ENCODE measurements at places on chromosomes 7 and 10. TPM values are rescaled to one million over a fixed set of nuclear protein-coding genes. Genes with fewer than 3 reads are reported as not detected.

ERVW-1 gene
- polyA plus RNA-seq, result 0.76 TPM

FAM131B gene
- 5.8 TPM for polyA plus RNA-seq

OPN1SW gene
- polyA plus RNA-seq, result 0.18 TPM

GRM3 gene
- polyA plus RNA-seq, result 0.16 TPM

GNAT3 gene
- polyA plus RNA-seq, result 0.57 TPM

TMEM184A gene
- polyA plus RNA-seq, result 58.6 TPM

GPR15LG gene
- polyA plus RNA-seq, result 1.4 TPM

PKD1L1 gene
- 1.0 TPM for polyA plus RNA-seq

DNA sequence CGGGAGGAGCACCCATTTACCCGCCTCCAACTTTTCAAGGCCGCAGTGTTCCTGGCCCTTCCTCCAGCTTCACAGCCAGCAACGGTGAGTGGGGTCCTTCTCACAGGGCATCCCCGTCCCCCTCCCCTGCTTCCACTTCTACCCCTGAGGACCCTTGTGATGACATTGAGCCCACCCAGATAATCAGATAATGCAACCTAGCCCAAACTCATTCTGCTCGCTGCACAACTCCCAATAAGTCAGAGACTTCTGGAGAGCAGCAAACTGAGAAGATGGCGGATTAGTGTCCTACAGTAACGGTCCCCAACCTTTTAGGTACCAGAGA, 74.5 kb downstream of the OAT start:
- H3K4me1 ChIP-seq, result peaks cover 3% of the 10 kb centered on the region
- H3K4me3 ChIP-seq, result no peak overlapping the region
- H3K27ac ChIP-seq, result no peak overlapping the region

DNA sequence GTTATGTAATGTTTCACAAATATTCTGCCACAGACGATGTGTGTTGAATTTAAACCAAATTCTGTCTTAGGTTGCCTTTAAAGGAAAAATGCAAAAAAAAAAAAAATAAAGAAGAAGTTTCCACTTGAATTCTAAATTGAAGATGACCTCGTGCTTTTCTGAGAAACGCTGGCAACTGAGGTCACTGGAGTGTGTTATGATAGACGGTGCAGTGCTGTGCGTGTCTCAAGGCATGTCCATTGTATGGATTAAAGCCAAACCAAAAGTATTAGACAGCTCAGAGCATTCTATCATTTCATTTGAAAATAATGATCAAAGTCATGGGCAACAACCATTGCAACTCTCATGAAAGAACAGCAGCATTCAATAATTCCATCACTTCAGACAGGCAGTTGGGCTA, 483.9 kb downstream of the GRM8 start:
- no peak overlapping the region for H3K4me3 ChIP-seq
- no peak for DNase-seq
- H3K27me3 ChIP-seq, result no peaks in the 10 kb centered on the region
- H3K4me1 ChIP-seq, result no peaks in the 10 kb centered on the region

GRCh38 chr7:22252936-22253536, 103.9 kb downstream of the RAPGEF5 start:
- no peak overlapping the region for H3K4me3 ChIP-seq
- no peaks in the 10 kb centered on the region for H3K27me3 ChIP-seq
- H3K27ac ChIP-seq, result no peak overlapping the region
- H3K4me1 ChIP-seq, result peaks cover 7% of the 10 kb centered on the region
- H3K36me3 ChIP-seq, result peaks cover 8% of the 10 kb centered on the region

DNA sequence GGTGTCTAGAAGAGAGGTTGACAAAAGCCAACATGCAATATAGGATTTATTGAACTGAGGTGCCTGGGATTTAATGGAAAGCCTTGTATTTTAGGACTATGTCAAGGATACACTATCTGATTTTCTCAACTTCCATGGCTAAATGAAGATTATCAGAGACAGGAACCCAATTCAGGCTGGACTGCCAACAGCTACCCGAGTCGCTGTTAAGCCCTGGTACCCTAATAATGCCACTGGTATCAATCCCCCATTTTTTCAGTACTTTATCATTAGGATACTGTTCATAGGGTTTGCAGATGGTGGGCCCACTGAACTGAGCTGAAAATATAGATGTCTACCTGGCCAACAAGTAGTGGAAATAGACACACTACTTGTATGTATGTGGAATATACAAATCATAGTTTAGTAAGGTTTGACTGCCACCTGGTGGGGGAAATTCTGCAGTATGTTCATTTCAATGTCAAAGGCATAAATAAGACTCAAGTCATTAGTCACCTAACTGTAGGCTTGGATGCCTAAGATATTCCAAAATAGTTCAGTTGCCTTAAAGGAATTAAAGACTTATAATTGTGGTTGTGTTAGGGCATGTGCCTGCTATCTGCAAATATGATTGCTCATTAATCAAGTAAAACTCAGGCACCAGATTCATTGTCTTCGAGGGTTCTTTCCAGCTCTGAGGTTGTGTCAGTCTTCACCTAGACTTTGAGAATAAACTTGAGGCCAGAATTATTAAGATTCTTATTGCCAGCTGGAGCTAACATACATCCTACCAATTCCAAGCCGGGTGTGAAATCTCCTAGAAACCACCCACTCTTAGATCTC, 34.1 kb upstream of the NOBOX start:
- no peak overlapping the region for H3K27ac ChIP-seq
- no peak overlapping the region for H3K4me3 ChIP-seq
- H3K4me1 ChIP-seq, result no peaks in the 10 kb centered on the region
- no peaks in the 10 kb centered on the region for H3K27me3 ChIP-seq
- DNase-seq, result peak; percentile 52

GRCh38 chr10:117699436-117700075, 157.0 kb downstream of the EMX2 start:
- no peak for DNase-seq
- H3K4me1 ChIP-seq, result no peaks in the 10 kb centered on the region
- no peak overlapping the region for H3K4me3 ChIP-seq
- H3K27me3 ChIP-seq, result peaks cover 4% of the 10 kb centered on the region
- no peak overlapping the region for H3K27ac ChIP-seq

GRCh38 chr7:142581341-142581740, 167.9 kb upstream of the PRSS1 start:
- no peak for DNase-seq
- H3K27ac ChIP-seq, result no peak overlapping the region
- no peaks in the 10 kb centered on the region for H3K27me3 ChIP-seq
- H3K4me1 ChIP-seq, result no peaks in the 10 kb centered on the region
- H3K36me3 ChIP-seq, result no peaks in the 10 kb centered on the region
- H3K4me3 ChIP-seq, result no peak overlapping the region

DNA sequence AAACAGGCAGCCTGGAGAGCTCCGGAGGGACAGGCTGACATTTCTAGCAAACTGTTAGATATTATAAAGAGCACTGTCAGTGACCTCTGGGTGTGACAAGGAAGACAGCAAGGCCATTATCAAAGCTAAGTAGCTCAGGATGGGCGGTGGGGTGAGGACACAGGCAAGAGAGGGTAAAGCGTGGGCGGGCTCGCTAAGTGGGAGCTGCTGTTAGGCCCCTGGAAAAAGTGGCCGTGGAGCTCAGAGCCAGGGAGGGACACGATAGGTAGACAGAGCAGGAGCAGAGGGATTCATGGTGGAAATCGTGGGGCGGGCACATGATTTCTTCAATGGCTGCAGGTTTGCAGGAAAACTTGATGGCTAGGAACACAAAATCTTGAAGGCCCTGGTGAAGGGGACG, 51.4 kb upstream of the NPS start:
- DNase-seq, result no peak
- H3K4me1 ChIP-seq, result no peaks in the 10 kb centered on the region

DNA sequence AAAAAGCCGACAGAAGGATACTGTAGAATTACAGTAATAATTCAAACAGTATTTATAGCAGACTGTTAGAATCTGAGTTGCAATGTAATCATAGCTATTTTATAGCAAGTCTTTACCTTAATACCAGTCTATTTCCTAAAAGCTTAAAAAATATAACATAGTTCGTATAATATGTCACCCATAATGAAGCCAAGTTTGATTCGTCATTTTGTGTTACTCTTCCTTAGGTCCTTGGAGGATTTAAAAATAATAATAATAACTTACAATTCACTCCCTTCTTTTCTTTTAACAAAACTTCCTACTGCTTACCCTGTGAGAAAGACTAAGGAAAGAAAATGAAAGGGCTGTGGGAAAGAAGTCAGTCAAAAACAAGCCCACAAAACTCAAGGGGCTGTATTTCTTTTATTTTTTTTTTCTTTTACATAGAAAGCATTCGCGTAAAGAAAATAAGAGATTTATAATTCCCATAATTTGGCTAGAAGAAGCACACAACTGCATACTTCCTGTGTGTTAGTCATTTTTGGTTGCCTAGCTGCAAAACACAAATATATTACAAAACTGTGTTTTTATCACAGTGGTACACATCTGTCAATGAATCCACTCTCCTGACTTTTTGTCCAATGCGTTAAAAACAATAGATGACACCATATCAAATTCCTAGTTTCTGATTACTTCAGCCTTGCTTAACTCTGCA, 187.2 kb upstream of the CELF2 start:
- no peaks in the 10 kb centered on the region for H3K27me3 ChIP-seq
- H3K4me3 ChIP-seq, result no peak overlapping the region
- H3K27ac ChIP-seq, result peak overlapping the region; percentile 5
- H3K36me3 ChIP-seq, result no peaks in the 10 kb centered on the region
- peak; percentile 28 for DNase-seq

- no peaks in the 10 kb centered on the region for H3K4me1 ChIP-seq
- H3K4me3 ChIP-seq, result no peak overlapping the region
- no peak for DNase-seq
- no peak overlapping the region for H3K27ac ChIP-seq
These were observed 11.2 kb downstream of the BMPER start for GRCh38 chr7:33916357-33917081.

DNA sequence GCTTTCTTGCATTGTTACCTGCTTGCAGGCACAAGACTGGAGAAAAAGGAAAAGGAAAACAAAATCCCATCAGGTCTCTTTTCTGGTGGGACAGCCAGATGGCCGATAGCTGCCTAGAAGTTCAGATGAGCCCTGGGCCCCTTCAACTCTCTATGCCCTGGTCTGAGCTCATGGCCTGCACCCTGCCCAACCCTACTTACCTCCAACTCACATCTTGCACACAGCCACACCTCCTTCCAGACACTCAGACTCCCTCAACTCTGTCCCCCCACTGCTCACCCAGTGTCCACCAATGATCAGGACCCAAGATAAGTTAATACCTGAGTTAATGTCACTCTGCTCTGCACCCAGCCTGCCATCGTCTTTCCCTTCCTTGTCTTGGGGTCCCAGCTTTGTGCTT, 10.9 kb downstream of the RBP3 start:
- no peak overlapping the region for H3K4me3 ChIP-seq
- H3K36me3 ChIP-seq, result no peaks in the 10 kb centered on the region
- no peak for DNase-seq
- no peak overlapping the region for H3K27ac ChIP-seq
- no peaks in the 10 kb centered on the region for H3K27me3 ChIP-seq

- H3K27ac ChIP-seq, result no peak overlapping the region
- no peaks in the 10 kb centered on the region for H3K27me3 ChIP-seq
- H3K36me3 ChIP-seq, result no peaks in the 10 kb centered on the region
- H3K4me1 ChIP-seq, result no peaks in the 10 kb centered on the region
These were observed 300.8 kb downstream of the SDHAF3 start for GRCh38 chr7:97418312-97418711.

DNA sequence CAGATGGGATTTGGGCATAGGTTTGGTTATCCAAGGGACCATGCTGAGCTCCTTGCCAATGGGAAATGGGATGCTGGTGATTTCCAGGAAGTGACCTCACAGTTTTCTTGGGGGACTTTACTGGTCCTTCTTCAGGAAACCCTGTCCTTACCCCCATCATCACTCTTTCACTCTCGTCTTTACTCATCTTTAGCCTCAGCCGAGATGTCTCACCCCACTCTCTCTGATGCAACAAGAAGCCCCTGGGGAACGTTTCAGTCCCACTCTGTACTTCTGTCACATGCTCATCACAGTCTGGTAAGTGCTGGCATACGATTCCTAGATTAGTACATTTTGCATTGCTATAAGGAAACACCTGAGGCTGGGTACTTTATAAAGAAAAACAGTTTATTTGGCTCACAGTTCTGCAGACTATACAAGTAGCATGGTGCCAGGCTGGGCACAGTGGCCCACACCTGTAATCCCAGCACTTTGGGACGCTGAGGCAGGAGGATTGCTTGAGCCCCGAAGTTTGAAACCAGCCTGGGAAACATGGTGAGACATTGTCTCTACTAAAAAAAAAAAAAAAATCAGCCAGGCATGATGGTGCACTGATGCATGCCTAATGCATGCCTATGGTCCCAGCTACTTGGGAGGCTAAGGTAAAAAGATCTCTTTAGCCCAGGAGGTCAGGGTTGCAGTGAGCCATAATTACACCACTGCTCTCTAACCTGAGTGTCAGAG, 63.5 kb upstream of the VKORC1L1 start:
- H3K27me3 ChIP-seq, result no peaks in the 10 kb centered on the region
- H3K27ac ChIP-seq, result no peak overlapping the region
- H3K4me3 ChIP-seq, result no peak overlapping the region
- DNase-seq, result no peak
- no peaks in the 10 kb centered on the region for H3K4me1 ChIP-seq

- no peaks in the 10 kb centered on the region for H3K4me1 ChIP-seq
- DNase-seq, result no peak
- H3K4me3 ChIP-seq, result no peak overlapping the region
- H3K27me3 ChIP-seq, result no peaks in the 10 kb centered on the region
These were observed 1.0 kb downstream of the FAM107B start for GRCh38 chr10:14773551-14774213.

DNA sequence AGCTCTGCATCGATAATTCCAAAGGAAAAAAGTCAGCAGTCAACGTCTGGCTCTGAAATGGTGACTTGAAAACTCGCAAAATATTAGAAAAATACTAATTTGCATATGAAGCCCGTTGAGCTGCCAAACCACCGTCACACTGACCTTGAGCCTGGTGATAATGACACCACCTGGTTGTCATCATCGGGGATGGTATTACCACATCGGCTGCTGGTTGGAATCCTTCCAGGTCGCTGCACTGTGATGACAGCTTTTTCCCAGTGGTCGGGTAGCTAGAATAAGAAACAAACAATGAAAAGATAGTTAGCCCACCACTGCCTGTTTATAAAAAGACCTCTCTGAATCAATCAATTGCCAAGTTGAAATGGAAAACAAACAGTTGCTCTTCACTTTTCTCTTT, 41.6 kb downstream of the LAMB1 start:
- H3K4me3 ChIP-seq, result no peak overlapping the region
- H3K4me1 ChIP-seq, result no peaks in the 10 kb centered on the region
- no peak for DNase-seq
- H3K27ac ChIP-seq, result no peak overlapping the region

DNA sequence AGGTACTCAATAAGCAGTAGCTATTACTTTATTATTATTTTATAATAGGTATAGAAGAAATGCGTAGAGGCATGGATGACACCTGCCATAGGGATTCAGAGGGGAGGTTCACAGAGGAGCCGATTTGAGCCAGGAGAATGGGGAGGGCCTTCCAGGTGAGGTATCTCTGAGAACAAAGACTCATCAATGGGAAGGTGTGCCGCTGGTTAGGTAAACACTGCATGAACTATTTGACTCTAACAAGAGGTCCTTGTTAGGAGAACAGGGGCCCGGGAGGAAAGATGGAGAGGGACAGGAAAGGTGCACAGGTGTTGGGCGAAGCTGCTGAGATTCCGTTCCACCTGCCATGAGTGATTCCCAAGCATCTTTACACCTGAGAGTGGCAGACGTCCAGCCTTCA, 41.8 kb upstream of the TMEM273 start:
- DNase-seq, result no peak
- no peaks in the 10 kb centered on the region for H3K4me1 ChIP-seq
- no peak overlapping the region for H3K4me3 ChIP-seq
- no peak overlapping the region for H3K27ac ChIP-seq
- no peaks in the 10 kb centered on the region for H3K36me3 ChIP-seq
- H3K27me3 ChIP-seq, result peaks cover 5% of the 10 kb centered on the region

GRCh38 chr10:62831346-62831745, 15.2 kb upstream of the EGR2 start:
- no peak overlapping the region for H3K27ac ChIP-seq
- H3K4me3 ChIP-seq, result no peak overlapping the region
- peaks cover 7% of the 10 kb centered on the region for H3K27me3 ChIP-seq
- no peaks in the 10 kb centered on the region for H3K36me3 ChIP-seq
- no peaks in the 10 kb centered on the region for H3K4me1 ChIP-seq
